Fibroblast of the conjunctiva (primary cell): ENCODE measurements at places on chromosomes 12 and 14.

DNA sequence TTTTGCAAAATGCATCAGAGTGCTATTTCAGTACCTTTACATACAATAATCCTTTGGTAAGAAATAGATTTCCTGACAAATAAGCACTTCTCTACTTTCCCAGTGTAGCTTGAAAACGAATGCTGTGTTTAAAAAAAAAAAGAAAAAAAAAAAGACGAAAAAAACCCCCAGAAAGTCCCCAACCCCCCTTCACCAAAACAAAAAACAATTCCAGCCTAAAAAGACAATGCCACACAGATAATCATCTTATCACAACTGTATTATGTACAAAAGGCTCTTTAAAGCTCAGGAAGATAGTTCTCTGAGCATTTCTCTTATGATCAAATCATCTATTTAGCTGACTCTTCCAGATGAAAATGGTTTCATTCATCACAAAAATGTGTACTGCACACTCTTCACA, 1.6 kb downstream of the FERMT2 start:
- DNase-seq, result no peak

GRCh38 chr12:66163289-66163688, 6.5 kb downstream of the TMBIM4 start:
- no peak for DNase-seq

DNA sequence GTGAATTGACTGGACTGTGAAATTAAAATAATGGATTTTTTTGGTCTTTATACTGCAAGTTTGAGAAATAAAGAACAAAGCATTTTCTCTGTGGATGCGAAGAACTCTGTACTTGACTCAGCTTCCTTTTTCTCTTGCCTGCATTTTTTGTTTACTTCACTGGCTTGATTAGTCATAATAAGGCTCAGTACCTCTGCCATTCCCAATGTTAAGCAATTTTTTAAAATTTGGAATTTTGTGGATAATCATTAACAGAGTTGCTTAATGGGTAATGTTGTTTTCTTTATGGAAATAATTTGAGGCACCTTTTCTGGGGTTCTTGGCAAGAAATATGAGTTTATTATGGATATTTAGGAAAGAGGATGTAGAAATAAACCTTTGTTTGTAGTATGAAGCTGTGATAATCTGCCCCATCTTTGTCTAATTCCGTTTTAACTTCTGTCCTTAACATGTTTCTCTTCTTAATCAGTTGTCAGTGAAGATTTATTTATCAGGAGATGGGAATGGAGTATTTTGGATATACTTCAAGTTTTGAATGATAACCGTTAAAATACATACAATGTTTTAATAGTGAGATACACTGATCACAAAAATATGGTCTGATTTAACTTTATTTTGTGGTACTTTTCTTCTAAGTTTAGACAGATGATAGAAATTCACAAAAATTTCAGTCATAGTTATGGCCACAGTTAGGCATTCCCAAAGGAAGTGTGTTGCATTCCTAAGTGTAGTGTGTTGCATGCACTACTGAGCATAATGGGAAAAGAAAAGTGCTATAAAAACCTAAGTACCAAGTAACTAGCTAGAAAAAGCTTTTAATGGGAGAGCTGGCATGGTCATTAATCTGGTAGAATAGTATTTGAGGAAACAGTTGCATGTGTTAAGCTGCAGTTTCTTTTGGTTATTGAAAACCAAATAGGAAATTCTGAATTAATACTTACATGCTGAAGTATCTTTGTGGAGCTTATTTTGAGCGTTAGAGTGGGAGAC, 27.7 kb downstream of the WNK1 start:
- DNase-seq, result no peak

GRCh38 chr12:89389755-89390661, 37.7 kb upstream of the DUSP6 start:
- DNase-seq, result no peak

DNA sequence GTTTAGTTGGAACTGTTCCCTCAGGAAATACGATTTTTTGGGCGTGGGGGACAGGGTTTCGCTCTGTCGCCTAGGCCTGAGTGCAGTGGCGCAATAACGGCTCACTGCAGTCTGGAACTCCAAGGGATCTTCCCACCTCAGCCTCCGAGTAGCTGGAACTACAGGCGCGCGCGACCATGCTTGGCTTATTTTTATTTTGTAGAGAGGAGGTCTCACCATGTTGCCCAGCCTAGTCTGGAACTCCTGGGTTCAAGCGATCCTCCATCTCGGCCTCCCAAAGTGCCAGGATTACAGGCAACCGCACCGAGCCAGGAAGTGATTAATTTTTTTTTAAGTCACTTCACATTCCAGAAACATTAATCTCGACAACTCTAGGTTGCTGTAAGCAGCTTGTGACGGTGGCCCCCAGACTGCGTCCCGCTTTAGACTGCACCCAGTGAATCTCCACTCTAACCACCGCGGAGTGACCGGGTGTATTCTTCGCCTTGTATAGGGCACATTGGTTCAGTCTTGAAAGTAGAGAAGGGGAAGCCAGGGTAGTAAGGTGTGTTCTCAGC, 830 bp upstream of the MIS18BP1 start:
- DNase-seq, result no peak

GRCh38 chr12:56806303-56806702, 43.2 kb downstream of the HSD17B6 start:
- no peak for DNase-seq

DNA sequence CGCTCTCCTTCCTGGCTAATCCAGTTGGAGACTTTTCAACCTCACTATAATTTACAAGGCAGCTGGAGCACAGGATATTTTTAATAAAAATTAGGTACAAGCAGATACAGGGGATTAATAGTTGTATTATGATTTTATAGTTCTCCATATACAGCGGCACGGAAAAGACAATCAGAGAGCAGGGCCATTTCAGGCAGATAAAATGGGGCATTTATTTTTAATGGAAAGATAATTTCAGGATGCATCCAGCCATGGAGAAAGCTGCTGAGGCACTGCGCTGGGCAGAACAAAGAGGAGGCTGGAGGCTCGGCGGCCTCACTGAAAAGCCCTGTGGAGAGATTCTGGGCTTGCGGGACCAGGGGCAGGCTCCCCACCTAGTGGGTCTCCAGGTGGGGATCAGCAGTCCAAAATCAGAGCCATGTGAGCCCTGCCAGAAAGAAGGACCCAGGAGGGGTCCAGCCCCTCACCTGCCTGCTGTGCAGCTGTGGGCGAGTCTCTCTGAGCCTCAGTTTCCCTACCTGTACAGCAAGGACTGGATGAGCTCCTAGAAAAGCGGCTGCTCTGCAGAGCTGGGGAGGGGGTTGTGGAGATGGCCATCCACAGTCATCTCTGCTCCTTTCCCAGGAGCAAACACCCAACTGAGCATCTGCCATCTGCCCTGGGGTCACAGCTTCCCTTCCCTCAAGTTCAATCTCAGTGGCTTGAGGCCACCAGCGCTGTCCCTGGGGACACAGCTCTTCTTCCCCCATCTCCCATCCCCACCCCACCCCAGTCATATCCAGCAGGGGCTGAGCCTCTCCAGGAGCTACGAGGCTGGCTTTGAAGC, 23.9 kb upstream of the C14orf180 start:
- no peak for DNase-seq

DNA sequence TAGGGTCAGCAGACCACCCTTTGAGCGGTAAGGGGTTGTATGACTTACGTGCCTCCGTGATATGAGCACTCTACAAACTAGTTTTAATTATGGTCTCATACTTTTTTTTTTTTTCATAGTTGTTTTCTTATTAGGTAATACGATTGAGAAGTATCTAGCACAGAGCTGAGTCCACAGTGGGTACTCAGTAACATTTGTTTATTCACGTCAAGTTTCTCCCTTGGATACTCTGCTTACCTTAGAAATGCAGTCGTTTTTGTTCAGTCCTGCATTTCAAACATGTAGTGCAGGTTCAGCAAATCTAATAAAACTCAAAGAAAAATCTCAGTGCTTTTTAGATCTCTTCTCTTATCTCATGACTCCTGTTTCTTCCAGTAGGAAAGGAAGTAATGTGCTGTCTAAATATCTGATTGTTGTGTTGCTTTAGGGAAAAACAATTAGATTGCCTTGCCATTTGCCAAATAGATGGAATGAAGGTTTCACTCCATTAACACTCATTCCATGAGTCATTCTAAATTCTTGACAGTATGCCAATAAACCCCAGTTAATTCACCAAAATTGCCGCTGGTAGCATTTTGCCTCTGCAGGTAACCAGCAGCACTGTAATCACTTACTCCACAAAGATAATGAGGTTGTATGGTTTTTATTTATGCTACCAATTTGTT, 118.9 kb downstream of the PTCSC3 start:
- no peak for DNase-seq

- peak; percentile 64 for DNase-seq
These were observed 39.2 kb downstream of the EFCAB11 start for GRCh38 chr14:89915114-89915878.

GRCh38 chr12:130286041-130286440, 51.6 kb upstream of the PIWIL1 start:
- DNase-seq, result no peak

DNA sequence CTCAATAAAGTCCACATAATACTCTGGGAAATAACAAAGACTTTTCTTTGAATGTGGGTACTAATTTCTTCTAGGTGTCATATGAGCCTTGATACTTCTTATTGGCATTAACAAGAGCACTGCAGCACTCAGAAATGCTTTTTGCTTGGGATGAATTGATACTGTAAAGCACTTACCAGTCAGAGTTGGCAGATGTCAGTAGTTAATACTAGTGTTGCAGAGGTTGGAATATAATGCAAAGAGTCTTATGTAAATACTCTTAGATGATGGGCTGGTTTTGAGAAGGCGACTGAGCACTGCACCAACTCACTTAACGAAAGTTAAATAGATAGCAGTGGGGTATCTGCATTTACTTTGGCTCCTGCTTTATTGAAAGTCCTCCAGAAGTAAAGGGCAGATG, 25.6 kb upstream of the MBIP start:
- no peak for DNase-seq

DNA sequence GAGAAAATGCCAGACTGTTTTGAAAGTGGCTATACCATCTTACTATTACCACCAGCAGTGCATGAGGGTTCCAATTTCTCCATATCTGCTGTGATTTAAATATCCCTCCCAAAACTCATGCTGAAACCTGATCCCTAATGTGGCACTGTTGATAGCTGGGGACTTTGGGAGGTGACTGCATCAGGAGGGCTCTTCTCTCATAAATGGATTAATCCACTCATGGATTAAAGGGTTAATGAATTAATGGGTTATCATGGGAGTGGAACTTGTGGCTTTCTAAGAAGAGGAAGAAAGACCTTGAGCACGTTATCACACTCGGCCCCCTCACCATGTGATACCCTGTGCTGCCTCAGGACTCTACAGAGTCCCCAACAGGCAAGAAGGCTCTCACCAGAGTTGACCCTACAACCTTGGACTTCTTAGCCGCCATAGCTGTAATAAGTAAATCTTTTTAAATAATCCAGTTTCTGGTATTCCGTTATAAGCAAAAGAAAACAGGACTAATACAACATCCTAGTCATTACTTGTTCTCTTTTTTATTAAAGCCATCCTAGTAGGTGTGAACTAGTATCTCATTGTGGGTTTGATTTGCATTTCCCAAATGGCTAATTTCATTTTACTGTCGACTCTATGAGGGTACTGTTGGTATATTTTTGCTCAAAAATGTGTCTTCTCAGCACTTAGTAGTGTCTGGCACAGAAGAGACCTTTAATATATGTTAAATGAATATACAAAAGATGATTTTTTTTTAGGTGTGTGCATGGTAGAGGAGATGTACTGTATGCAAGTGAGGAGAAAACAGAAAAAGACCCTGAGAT, 14.3 kb downstream of the PPP1R12A start:
- no peak for DNase-seq

- no peak for DNase-seq
These were observed 21.0 kb downstream of the CFAP54 start for GRCh38 chr12:96510306-96510764.

GRCh38 chr14:67253076-67253635, 11.9 kb downstream of the PALS1 start:
- no peak for DNase-seq

DNA sequence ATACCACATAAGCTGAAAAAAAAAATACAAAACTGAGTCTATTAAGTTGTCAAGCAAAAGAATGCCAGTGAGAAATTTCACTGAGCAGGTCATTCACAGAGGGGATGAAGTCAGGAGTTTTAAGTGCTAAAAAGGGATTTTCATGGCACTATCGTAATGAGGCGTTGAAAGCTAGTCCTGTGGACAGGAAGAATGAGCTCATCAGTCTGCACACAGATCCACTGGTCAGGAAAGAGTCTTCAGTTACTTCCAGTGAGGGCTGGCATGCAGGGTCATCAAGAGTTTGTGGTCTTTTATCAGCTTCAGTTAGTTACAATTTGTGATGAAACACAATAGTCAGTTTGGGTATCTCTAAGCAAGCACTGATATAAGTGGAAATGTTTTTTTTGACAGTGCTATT, 88.1 kb upstream of the WSCD2 start:
- no peak for DNase-seq

DNA sequence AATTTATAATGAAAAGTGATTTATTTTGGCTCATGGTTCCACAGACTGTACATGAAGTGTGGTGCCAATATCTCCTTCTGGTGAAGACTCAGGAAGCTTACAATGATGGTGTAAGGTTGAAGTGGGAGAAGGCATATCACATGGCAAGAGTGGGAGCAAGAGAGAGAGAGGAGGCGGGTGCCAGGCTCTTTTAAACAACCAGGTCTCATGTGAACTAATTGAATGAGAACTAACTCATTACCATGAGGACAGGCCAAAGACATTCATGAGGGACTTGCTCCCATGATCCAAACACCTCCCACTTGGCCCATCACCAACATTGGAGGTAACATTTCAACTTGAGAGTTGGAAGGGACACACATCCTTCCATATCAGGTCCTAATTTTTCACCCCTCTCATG, 155.2 kb downstream of the SLC38A4 start:
- DNase-seq, result no peak

DNA sequence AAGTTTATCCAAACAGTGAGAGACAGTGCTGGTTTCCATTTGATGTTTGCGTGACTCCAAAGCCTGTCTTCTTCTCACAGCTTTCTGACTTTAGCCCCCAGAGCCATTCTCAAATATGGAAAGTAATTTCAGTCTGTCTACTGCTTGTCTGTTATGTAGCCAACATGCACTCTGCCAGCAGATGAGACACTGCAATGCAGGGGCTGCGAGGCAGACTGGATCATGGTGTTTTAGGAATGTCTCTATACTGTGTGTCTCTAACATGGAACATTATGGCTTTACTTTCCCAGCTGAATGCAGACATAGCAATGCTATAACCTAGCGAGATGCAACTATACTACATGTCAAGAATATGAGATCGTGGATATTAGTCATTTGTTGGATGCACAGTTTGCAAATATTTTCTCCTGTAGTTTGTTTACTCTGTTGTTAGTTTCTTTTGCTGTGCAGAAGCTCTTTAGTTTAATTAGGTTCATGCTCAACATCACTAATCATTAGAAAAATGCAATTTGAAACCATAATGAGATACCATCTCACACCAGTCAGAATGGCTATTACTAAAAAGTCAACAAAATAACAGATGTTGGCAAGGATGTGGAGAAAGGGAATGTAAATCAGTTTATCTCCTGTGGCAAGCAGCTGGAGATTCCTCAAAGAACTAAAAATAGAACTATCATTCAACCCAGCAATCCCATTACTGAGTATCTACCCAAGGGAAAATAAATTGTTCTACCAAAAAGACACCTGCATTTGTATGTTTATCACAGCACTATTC, 235.8 kb upstream of the TMTC1 start:
- DNase-seq, result no peak
